CD4-positive, alpha-beta T cell treated with Interleukin-2 at 100 ng/mL for 4 hours (primary cell): ENCODE measurements at places on chromosomes 6 and 20.

GRCh38 chr6:160810238-160810637 is 108.2 kb downstream of the PLG start:
- no peak for DNase-seq

DNA sequence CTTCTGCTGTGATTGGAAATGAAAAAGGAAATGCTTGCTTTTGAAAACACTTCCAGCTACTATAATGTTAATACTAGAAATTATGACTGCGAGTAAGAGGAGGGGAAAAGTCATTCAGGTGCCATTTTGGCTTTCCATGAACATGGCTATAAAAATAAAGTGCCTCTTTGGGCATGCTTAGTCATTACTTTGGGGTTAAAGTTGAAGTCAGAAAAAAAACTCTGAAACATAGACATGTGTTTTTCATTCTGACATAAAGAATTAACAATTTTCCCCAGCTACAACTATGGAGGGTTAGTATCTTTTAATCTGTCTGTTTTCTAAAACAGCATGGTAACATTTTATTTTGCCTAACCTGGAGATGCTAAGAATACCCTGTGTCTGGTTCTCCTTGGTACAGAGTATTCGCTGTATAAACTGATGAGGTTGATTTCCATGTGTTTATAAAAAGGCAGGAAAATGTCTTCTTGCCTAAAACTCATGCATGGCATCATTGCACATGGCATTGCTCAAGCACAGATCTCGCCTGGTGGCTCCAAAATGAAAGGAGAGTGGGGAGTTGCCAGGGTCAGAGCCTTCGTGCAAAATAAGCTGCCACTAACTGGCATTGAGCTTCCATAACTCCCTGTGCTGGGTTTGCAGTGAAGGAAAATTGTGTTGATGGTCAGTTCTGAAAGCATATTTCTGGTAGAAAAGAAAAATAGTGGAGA is 188.9 kb downstream of the KCNQ5 start:
- no peak for DNase-seq

DNA sequence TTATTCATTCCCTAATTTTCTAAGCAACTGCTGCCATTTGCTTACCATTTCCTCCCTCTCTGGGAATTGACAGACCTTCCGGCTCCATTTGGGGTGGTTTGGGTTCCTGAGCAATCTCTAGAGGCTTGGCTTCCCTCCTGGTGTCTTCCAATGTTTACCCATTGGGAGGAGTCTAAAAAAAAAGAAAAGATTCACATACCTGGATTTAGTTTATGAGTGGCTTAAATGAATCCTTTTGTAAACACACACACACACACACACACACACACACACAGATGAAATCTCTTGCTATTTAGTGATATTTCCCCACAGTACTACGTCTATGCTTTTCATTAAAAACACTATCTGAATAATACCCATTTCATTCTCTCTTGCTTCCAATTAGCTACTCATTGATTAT is 48.3 kb upstream of the TRAF3IP2 start:
- DNase-seq: no peak

- DNase-seq: no peak
These were observed 132.3 kb downstream of the CARMIL1 start for GRCh38 chr6:25411316-25411950.

DNA sequence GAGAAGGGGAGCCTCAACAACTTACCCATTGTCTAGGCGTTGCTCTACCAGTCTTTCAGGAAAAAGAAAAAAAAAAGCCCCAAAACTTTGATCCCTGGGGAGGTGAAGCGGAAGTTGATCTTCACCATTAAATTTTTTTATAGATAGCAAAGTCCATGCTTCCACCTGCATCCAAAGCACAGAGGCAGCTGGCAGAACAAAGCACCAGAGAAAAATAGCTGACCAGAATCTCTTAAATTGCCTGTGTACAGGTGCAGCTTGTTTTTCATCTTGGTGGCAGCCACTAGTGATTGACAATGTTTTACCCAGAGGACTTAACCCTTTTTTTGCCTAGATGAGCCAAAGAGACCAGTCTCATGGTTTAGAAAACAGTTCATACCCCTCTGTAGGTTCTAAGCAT is 86.0 kb downstream of the MYB start:
- no peak for DNase-seq

- DNase-seq: no peak
These were observed 33.5 kb downstream of the TPBG start for GRCh38 chr6:82396964-82397751.

DNA sequence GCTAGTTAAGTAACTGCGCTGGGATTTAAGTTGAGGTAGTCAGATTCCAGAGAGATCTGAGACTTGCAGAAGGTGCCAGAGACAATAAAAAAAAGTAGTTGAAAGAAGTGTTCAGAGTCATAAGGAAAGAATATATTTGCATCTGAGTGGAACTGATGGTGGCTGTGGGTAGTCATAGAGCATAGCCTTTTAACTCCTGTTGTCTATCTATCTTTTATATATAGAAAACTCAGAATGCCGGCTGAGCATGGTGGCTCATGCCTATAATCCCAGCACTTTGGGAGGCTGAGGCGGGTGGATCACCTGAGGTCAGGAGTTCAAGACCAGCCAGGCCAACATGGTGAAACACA is 62.0 kb downstream of the CARMIL1 start:
- no peak for DNase-seq

DNA sequence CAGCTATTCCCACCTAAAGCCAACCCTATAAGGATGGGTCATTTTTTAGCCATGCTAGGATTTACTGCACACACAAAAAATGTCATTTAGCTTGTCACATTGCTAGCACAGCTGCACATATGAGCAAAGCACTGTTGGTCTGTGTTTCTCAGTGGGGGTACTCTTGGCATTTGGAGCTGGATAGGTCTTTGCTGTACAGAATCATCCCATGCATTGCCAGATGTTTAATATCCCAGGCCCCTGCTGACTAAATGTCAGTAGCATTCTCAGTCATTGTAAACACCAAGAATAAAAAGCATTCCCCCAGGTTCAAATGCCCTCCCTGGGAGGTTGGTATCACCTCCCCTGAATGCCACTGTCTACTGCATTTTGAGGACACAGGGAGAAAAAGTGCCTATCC is 14.6 kb upstream of the LTV1 start:
- no peak for DNase-seq

GRCh38 chr20:63411898-63412631 is 50.9 kb upstream of the CHRNA4 start:
- DNase-seq: no peak
